ENCODE measurements at places on chromosomes 6 and 20.

DNA sequence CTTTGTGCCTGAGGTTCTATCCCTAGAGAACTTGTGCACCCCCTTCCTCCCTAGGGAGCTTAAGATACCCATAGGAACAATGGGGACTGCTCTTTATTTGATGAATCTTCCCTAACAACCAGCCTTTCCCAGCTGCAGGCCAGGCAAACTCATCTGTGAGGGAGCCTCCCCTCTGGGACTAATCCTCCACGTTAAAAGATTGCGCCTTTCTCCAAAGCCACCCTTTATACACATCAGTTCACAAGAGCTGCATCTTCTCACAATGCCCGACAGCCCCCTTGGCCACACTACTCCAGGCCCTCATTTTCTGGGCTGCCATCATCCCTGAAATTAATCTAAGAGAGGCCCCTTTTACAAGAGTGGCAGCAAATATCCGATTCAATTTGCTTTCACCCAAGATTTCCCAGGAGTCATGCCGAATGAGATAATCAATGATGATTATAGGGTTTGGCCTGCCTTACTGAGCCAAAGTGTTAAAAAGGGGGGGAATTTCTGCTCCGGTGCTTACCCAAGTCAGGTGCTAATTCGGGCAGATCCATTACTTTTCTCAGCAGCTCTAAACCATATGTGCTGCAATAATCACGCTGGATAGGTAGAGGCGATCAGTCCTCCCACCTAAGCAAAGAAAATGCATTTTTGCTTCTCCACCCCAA, 336.5 kb downstream of the KIF16B start:
- DNase-seq, result no peak

DNA sequence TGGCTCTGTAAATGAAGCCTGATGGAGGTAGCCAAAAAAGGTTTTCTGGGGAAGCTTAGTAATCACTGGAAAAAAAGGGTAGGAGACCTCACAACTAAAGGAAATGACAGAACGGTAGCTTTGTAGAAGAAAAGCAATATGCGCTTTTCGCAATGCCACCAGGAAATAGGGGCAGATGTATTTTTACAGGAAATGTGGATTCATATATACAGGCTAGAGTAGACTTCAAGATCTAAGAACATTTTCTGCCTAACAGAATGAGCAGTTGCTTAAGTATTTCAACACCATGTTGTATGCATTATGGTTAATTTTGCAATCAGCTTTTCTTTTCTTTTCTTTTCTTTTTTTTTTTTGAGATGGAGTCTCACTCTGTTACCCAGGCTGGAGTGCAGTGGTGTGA, 219.6 kb downstream of the CD83 start:
- no peak for DNase-seq

DNA sequence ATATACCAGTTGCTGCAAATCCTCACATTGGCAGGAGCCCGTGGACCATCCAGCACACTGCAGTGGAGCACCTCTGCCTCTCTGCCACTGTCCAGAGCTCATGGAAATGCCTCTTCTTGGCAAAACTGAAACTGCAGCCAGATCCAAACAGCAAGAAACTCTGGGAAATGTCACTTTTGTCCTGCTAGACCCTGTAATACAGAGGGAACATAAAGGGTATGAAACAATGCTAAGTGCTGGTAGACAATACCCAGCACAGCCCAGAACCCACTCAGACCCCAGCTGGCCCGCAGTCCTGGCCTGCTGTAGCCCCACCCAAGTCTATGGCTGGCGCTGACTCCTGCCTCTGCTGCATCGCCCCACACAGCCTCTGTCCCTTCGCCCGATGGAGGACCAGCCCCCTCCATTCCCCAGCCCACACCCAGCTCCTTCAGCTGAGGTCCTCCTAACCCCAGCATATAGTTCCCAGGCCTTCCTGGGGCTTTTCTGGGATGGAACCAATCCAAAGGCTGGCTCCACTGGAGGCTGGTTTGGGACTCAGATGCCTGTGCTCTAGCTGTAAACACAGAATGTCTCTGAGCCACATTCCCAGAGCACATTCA, 242.5 kb downstream of the LRFN2 start:
- DNase-seq, result no peak

- DNase-seq, result no peak
Measured at GRCh38 chr20:57388953-57389694, 2.1 kb upstream of the RBM38 start.

- no peak for DNase-seq
Measured at GRCh38 chr6:29487131-29487530, 625 bp downstream of the MAS1L start.

DNA sequence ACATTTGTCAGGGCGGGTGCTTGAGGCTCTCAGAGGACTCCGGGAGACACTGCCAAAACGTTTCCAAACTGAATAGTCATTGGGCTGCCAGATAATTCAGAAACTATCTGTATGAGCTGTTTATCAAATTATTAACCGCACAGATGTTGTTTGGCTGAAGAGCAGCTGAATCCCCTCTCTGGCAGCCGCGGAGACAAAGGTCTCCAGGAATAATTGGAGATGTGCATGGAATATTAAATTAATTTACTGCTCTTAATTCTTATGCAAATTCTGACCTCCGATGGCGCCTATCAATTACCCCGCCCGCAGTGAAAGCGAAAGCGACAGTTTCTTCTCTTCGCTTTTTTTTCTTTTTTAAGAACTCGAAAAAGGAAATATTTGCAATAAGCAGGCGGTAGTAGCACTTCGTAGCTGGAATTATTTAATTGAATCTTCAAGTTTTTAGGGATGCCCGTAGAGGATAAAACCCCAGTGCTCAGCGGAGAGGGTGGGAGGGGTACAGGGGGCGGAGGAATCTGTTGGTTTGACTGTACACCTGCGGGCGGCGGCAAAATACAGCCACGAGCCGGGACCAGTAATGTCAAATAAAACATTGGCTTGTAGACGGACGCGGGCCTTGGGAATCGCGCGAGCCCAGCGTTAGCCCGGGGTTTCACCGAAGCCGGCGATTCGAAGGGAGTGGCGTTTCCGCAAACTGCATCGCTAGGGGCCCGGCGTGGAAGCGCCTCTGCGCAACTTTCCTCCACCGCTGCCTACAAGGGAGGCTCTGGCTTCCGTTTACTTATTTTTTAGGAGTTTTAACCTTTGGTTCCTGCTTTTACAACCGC, 6.2 kb downstream of the LINC00237 start:
- no peak for DNase-seq
